Hindlimb muscle (tissue), 1 donor: ENCODE measurements at places on chromosomes 13 and 19. TPM values are rescaled to one million over a fixed set of nuclear protein-coding genes. Genes with fewer than 3 reads are reported as not detected.

DNA sequence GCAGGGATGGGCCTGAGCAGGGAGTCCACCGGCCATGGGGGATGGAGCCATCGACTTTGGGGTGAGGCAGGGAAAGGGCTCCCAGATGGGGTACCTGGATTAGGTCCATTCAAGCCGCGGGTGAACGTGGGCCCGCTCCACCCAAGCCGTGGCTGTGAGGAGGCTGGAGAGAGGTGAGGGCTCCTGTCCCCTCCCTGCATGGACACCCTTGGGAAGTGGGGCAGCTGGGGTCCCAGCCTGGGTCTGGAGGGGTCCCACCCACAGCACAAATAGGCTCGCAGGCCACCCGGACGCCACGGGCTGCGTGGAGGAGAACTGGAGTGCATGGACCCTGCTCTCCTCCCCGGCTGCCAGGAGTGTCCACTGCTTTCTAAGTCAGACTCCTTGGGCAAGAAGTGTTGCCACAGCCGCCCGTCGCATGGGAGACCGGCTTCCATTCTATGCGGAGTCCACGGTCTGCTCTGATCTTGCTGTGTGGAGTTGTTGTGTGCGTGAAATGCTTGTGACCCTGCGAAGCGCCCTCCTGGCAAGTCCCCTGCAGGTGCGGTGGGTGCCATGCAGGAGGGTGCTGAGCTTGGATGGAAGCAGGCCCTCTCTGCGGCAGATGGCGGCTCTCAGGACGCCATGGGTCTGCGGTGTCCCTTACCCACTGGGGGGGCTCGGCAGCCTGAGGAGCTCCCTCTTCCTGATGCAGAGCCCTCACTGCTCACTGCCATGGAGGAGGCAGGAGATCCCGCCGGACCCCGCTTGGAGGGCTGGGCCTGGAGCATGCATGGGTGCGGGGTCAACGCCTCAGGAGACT lies 2.0 kb downstream of the DAZAP1 start:
- DNase-seq = no peak

DNA sequence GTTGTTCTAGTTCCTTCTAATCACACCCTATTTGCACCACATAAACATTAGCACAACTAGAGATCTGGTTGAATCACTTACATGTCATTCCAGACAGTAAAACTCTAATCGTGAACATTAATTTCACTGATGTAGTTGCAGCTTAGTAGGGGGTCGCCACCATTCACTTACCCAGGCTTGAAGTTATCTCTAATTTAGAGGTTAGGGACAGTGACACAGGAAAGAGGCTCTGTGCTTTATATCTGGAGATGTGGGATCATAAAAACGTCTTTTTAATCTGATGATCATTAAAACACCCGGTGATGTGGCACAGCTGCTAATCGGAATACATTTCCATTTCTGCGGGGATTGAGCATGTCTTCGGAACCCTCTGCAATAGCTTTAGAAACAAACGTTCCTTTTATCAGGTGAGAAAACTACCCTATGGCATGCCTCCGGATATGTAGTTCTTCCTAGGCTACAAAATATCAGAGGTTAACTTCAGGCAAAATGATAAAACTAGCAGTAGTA lies 523.0 kb downstream of the MYO16 start:
- no peak for DNase-seq

DNA sequence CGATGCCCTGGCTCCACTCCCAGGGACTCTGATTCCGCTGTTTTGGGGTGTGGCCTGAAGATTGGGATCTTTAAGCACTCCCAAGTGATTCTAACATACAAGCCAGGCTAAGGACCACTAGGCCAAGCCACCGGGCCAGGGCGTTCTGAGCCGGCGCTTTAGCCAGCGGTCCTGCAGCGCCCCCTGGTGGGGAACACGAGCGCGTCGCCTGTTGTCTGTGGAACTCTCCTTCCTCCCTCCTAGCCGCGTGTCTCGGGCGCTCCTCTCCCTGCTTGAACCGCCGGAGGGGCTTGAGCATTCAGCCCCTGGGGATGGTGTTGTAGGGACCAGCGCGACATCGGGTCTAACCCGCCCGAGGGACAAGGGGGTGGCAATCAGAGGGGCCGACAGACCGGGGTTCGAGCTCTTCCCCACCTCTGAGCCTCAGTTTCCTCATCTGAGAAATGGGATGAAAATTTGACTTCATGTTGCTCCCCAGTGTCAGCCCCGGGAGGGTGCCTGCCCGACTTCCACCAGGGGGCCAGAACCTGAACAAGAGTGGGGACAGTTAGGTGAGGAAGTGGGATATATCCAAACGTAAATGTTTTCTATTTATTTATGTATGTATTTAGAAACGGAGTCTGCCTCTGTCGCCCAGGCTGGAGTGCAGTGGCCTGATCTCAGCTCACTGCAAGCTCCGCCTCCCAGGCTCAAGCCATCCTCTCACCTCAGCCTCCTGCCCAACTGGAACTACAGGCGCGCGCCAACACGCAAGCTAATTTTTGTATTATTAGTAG lies 18.0 kb upstream of the PNMA8B start:
- peak; percentile 86 for DNase-seq

- DNase-seq = no peak
Observed at GRCh38 chr19:467554-467953, 6.7 kb upstream of the SHC2 start.

DNA sequence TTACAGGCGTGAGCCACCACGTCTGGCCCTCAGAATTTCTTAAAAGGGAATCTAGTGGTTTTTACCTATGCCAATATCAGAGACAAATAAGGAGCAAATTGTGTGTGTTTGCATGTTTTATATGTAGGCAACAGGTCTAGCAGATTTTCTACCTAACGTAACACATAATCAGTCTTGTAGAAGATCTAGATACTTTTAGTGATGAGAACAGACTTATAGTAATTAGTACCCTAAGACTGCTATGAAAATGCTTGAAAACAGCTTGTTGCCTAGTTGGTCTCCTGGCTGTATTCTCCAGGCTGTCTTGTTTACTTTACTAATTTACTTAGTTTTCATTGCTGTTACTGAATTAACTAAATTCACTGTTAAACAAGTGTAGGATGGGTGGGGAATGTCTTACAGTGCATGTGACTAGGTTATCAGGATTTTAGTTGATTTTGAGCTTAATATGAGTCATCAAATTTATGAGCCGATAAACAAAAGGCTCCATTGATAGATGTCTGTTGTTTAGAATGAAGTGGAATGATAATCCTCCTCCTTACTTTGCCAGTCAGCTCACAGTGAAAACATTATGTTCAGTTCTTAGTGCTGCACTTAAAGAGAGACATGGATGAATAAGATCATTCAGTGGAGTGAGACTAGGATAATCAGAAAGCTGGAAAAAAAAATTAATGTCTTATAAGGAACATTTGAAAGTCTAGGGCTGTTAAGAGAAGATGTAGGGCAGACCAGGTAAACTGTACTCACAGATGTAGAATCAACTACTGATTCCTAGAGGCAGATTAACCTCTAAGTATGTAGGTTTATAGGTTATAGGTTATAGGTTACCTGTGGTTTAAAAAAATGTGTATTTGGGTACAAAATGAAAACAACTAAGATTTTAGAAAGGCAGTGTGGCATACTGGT lies 22.4 kb downstream of the GTF2F2 start:
- DNase-seq = no peak

- no peak for DNase-seq
Observed at GRCh38 chr19:35673121-35673804, 6.9 kb downstream of the UPK1A start.

GRCh38 chr13:19068691-19069090 lies 112.9 kb downstream of the TUBA3C start:
- no peak for DNase-seq

DNA sequence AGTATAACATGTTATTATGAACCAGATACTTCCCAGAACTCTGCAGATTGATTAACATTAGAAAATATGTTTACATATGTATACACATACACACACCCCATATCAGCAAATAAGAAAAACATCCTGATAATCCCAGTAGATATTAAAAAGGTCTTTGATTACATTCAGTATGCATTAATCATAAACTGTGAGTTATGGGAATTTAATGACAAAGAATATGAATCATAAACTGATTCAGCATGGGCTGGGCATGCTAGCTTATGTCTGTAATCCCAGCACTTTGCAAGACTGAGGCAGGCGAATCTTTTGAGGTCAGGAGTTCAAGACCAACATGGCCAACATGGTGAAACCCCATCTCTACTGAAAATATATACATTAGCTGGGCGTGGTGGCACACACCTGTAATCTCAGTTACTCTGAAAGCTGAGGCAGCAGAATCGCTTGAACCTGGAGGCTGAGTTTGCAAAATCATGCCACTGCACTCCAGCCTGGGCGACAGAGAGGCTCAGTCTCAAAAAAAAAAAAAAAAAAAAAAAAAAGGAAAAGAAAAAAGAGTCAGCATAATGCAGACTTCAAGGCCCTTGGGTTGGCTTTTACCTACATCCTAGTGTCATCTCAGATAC lies 581.9 kb upstream of the PRR20A start:
- DNase-seq = no peak

GRCh38 chr13:105830821-105831220 lies 704.6 kb downstream of the EFNB2 start:
- no peak for DNase-seq

GRCh38 chr13:102907886-102908515 lies 62.2 kb downstream of the ERCC5 start:
- DNase-seq = no peak

KLK14 gene
- polyA plus RNA-seq = not detected

MEIOSIN gene
- polyA plus RNA-seq = not detected

ATP4B gene
- not detected for polyA plus RNA-seq

FFAR1 gene
- not detected for polyA plus RNA-seq

ZNF790 gene
- 6.7 TPM for polyA plus RNA-seq
